ENCODE measurements at places on chromosomes 12 and 14.

GRCh38 chr12:123199936-123200335, 33.0 kb downstream of the MPHOSPH9 start:
- DNase-seq = no peak

DNA sequence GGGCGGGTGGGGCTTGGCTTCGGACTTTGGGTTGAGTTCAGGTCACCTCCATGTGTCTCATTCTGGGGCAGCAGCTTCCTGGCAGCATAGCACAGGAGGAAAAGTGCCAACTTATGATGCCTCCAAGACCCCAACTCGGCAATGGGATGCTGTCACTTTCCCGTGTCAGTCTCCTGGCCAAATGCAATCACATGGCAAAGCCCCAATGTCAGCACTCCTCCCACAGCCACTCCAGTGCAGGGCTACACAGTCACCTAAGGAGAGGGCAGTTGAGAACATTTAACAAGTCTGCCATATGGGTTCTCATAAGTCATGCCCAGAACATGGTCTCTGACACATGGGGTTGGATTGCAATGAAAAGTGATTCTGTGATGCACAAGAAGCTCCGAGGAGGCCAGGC, 26.7 kb downstream of the ELK3 start:
- DNase-seq = no peak

GRCh38 chr14:76203086-76204001, 51.6 kb downstream of the GPATCH2L start:
- DNase-seq = no peak

- DNase-seq = no peak
Measured at GRCh38 chr14:52275372-52275771, 7.9 kb downstream of the PTGDR start.

GRCh38 chr14:69044965-69045555, 66.0 kb upstream of the ACTN1 start:
- no peak for DNase-seq

DNA sequence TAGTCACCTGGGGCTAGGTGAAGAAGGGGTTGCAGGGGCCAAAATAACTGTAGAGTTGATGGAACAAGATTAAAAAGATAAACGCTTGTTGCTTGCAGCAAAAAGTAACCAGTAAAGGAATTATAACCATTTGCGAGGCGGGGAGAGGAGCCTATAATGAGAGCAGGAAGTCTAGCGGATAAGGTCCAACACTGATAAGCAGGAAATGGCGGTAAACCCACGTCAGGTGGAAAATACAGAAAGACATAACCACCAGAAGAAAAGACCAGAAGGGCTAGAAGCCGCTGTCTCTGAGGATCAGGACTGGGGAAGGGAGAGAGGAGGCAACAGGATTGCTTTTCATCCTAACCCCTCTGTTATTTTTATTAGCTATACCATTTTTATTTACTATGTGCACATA, 303.3 kb downstream of the DPF3 start:
- DNase-seq = no peak

GRCh38 chr12:88985011-88985410, 367.3 kb downstream of the DUSP6 start:
- DNase-seq = no peak

GRCh38 chr14:97299661-97300060, 502.5 kb downstream of the VRK1 start:
- no peak for DNase-seq
